ENCODE measurements at places on chromosomes 4 and X.
A peak's percentile ranks its signal among the peaks of the same experiment; 100 is the strongest.

DNA sequence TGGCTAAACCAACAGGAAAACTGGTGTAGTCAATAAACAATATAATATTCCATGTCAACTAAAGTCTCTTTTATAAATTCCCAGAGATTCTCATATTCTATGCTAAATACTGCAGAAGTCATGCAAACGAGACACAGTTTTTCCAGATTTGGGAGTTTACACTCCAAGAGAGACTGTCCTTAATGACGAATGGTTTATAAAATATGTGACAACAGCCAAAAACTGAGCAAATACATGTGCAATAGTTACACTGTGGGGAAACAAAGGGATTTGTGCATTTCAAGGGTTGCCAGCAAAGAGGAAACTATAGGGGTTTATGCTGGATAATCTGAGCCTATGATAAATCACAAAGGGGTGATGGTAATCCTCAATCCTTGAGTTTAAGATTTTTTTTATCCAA, 75.7 kb downstream of the GPC4 start:
- DNase-seq = no peak

- no peak for DNase-seq
These were observed 33.5 kb upstream of the CD99 start for GRCh38 chrX:2657532-2658113.

DNA sequence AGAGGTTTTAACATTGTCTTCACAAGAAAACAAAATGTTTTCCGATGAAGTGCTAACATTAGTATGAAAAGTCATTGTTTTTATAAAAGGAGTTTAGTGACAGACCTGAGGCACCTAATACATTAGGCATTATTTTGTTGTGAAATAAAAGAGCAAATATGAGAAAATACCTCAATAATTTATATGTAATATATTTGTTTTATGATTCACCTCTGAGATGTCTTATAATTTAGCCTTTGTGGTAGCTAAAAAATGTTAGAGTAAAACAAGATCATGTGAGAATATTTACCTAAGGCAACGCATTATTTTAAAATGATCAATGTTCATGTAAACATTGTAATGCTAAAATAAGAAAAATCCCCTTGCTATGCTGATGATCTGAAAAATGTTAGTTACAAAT, 100.9 kb upstream of the WDFY3 start:
- no peak for DNase-seq

DNA sequence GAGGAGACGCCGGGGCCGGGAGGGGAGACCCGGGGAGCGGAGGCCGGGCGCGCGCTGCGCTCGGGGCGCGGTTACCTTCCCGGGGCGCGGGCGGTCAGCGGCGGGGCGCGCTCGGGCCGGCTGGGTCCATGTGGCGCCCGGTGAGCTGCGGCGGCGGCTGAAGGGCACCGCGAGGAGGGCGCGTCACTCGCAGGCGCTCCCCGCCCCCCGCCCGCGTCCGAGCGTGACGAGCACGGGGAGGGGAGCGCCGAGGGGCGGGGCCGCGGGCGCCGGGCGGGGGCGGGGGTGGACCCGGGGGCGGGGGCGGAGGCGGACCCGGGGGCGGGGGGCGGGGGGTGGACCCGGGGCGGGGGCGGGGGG, at the start of gene CPLX1:
TSS of gene CPLX1 (minus strand) at position 159 of the 360 bp plus-strand sequence. CDS start 1,607 bp downstream, outside the sequence.
- DNase-seq = peak; percentile 77

GRCh38 chr4:119604266-119604665, 24.3 kb downstream of the PDE5A start:
- no peak for DNase-seq

- no peak for DNase-seq
These were observed 5.4 kb downstream of the MEPE start for GRCh38 chr4:87838205-87838604.

DNA sequence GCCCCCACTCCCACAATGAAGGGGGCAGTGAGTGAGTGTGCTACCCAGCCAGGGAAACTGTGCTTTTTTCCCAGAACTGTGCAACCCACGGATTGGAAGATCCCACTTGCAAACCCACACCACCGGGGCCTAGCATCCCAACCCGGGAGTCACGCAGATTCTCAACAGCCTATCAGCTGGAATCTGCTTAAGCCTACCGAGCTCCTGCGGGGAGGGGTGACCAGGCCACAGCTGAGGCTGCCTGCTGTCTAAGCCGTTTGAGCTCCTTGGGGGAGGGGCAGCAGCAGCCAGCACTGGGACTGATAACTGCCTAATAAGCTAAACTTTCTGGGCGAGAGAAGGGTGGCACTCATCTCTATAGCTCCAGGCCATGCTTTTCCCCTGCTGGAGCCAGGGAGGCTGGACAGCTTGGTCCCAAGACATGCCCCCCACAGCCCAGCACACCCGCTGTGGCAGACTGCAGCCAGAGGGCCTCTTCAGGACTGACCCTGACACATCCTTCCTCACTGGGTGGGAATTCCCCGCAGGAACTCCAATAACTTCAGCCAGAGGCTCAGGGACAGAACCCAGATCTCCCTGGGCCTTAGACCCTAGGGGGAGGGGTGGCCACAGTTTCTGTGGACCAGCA, 161.3 kb upstream of the MAGEB18 start:
- DNase-seq = no peak

GRCh38 chrX:66675541-66675940, 36.7 kb upstream of the EDA2R start:
- DNase-seq = no peak

GRCh38 chrX:85244450-85245211, 840 bp downstream of the ZNF711 start:
- peak; percentile 17 for DNase-seq

DNA sequence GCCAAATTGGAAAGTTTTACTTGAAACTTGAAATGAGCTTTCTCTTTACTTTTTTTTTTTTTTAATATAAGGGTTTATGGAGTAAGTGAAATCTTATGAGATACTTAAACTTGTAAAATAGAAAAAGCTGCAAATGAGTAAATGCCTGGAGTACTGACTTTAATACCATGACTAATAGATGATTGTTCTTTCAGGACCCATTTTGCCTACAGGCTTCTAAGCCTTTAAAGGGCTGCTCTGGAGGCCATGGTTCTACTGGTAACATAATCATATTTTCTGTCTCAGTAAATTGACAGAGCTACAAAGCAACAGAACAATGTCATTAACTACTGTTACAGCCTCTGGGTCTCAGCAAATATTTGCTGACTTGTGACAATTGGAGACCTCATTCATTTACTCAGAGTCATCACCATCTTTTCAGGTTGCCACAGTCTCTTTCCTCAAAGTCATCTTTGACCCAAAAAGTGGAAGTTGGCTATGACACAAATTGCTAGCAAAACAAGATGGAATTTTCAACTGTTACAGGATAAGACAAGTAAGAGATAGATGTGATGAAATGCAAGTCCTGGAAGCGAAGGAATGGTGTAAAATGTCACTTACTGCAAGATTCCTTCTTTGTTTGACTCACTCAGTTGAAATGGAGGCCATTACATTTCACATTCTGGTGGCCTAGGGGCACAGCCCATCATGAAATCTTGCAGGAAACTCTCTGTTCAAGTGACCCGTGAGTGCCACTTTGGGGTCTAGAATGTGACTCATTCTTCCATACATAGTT, 132.7 kb downstream of the BTC start:
- DNase-seq = no peak

- no peak for DNase-seq
These were observed 36.4 kb downstream of the PCDH19 start for GRCh38 chrX:100373673-100374072.

- no peak for DNase-seq
These were observed 16.3 kb downstream of the PJA1 start for GRCh38 chrX:69148946-69149345.

GRCh38 chr4:83661359-83661758, 125.5 kb downstream of the GPAT3 start:
- no peak for DNase-seq

Data from NCI-H1436 (cell line).